Fibroblast of skin of left biceps (primary cell): ENCODE measurements at places on chromosomes 13 and 19.
A peak's percentile ranks its signal among the peaks of the same experiment; 100 is the strongest.

DNA sequence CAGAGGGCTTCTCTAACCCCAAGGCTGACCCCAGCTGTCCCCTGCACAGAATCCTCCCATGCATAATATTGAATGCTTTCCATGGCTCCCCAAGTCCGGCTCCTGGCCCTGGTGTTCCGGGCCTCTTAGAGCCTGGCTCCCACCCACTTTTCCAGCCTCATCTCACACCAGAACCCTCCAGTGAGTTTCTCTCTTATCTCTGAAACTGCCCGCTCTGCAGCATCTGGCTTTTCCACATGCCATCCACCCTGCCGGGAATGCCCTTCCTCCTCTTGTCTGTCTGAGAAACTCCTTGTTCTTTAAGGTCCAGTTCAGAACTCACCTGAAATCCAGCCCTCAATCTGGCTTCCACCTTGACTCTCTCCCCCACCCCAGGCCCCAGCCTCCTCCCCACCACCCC, 6.8 kb downstream of the SYNGR4 start:
- no peak for DNase-seq

DNA sequence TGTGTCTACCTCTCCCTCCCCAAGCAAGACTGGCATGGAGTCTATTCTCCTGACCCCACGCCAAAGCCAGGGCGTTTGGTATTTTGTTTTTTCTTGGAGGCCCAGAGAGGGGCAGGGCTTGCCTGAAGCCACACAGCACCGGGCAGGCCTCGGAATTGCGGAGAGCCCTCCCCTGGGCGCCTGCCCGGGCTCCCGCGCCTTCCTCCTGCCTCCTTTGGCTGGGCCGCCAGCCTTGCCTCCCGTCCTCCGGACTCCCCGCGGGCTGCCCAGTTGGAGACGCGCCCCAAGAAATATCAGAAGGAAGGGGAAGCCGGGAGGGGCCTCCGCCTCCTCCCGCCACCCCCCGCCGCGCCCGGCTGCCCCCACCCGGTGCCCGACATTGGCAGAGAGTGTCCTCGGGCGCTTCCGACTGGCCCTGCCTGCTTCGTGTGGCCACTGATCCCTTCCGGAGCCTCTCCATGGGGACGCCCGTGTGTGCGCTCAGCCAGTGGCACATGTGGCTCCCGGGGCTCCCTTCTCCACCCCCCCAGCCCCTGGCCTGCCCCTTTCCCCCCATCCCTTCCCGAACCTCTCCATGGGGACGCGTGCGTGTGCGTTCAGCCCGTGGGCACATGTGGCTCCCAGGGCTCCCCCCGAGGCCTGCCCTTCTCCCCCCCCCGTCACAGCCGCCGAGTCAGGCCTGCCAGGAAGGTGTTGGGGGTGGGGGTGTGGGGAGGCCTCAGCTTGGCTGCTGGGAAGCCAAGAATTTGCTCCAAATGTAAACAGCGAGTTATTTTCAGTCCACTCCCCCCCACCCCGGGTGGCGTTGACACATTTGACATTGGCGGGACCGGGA, 37.3 kb downstream of the NFIC start:
- peak; percentile 84 for DNase-seq

GRCh38 chr13:79874396-79875360, 393.7 kb downstream of the NDFIP2 start:
- peak; percentile 6 for DNase-seq

DNA sequence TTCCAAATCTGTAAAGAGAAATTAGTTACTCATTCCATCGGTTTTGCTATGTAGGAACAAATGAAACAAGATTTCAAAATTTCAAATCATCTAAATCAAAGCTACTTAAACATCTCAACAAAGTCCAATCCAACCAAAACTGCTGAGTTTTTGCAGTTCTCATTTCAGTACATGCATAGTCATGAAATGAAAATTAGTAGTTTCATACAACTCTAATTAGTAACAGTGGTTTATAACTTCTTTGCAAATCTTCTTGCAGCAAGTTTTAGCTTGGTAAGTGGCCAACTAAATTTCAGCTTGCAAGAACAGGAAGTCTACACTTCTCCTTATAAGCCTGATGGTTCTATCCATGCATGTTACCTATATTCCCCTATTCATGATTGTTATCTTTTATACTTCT, 75.6 kb downstream of the SPRY2 start:
- no peak for DNase-seq

- DNase-seq = no peak
Measured at GRCh38 chr19:2239771-2240770, 3.4 kb downstream of the SF3A2 start.

GRCh38 chr19:19651076-19651475, 7.6 kb upstream of the GMIP start:
- no peak for DNase-seq

DNA sequence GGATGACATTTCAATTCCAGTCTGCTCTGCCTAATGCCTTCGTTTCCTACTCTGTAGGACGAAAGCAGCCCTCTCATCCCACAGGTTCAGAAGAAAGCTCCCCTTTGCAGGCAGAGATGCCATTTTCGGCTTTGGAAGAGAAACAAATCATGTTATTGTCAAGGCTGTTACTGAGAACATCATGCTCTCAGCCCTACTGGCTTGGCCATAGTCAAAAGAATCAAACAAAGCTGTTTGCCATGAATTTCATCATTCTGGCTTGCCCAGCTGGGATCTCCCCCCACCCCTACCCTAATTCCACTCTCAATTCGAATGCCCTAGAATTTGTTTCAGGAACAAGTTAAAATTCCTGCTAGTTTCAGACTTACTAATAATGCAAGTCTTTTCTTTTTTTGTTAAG, 162.3 kb upstream of the SERP2 start:
- no peak for DNase-seq

GRCh38 chr13:49443357-49443703, 534 bp downstream of the CAB39L start:
- DNase-seq = no peak

- no peak for DNase-seq
Measured at GRCh38 chr13:42707586-42707985, 73.8 kb upstream of the FAM216B start.

- no peak for DNase-seq
Measured at GRCh38 chr13:37158481-37158880, 53.0 kb upstream of the CSNK1A1L start.

GRCh38 chr13:98581971-98582702, 5.2 kb upstream of the STK24 start:
- no peak for DNase-seq

DNA sequence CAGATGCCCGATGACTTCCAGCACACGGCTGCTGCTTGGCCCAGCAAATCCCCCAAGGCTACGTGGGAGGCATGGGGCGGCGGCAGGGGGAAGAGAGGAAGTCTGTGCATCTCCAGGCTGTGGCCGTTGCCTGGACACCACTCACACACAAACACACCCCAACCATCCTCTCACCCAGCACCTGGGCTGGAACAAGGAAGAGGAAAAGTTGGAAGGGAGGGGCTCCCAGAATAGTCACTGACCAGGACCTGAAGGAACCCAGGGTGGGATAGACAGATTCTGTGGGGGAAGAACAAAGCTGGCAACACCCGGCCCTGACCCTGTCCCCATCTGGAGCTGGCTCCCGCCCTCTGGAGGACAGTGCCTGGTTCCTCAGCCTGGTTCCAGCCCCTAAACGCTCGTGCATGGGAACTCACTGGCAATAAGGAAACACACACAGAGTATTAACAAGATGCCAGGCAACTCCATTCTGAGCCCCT, 11.2 kb downstream of the PPP6R1 start:
- no peak for DNase-seq

DNA sequence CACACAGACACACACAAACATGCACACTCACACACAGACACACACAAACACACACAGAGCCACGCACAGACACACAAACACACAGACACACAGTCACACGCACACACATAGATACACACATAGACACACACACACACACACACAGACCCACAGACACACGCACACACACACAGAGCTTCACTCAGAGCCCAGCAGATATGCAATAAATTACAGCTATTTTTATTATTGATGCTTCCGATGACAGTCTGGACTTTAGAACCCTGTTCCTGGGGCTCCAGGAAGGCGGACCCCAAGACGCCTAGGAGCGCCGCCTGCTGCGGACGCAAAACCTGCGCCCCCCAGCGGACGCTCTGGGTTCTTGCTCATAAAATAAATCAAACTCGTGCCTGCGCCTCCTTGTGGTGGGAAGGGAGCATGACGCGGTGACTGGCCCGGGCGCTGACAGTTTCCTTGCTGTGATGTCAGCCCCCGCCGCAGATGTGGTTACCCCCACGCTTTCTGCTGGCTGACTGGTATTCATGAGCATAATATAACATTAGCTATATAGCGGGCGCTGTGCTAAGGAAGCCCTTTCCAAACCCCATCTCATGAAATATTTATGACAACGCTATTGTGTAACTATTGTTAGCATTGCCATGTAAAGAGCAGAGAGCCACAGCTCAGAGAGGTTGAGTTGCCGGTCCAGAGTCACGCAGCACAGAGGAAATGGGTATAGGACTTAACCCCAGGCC, 64.4 kb upstream of the TM9SF2 start:
- peak; percentile 61 for DNase-seq

DNA sequence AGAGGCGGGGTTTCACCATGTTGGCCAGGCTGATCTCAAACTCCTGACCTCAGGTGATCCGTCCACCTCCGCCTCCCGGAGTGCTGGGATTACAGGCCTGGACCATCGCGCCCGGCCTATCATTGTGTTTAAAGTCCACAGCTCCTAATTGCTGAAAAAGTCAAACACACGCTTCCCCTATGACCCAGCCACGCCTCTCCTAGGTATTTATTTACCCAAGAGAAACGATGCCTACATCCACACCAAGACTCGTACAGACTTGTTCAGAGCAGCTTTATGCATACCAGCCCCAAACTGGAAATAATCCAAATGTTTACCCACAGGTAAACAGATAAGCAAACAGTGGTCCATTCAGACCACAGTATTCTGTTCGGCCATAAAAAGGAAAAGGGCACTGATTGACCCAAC, 15.1 kb downstream of the ZNRF4 start:
- no peak for DNase-seq

DNA sequence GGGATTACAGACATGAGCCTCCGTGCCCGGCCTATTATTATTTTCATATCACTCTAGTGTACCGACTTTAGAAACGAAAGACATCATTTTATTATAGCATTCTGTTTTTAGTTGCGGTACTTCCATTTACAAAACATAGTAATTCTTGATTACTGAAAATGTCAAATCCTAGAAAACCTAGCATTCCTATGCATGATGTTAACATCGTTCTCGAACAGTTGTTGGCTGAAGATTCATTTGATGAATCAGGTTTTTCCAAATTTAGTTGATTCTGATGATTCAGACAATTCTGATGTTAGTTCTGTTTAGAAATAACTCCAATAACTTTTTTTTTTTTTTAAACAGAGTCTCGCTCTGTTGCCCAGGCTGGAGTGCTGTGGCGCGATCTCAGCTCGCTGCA, 11.5 kb upstream of the MTRF1 start:
- DNase-seq = no peak

DNA sequence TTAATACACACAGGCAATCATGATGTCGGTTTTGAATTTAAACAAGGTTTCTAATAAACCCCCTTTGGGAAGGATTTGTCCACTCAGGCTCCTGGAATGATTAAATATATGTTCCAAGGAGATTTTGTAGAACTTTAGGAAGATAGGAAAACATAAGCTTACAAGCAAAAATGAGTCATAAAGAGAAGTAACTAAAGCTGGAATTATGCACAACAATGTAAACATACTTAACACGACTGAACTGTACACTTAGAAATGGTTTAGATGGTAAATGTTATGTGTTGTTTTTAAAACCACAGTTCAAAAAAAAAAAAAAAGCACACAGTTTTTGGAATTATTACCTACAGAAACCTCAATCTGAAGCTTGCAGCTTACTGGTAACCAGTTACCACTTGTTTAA, 304.4 kb downstream of the NALCN start:
- no peak for DNase-seq
